ENCODE measurements at places on chromosomes 6 and 20.

- no peak for DNase-seq
Observed at GRCh38 chr6:51570168-51570921, 517.1 kb downstream of the PKHD1 start.

DNA sequence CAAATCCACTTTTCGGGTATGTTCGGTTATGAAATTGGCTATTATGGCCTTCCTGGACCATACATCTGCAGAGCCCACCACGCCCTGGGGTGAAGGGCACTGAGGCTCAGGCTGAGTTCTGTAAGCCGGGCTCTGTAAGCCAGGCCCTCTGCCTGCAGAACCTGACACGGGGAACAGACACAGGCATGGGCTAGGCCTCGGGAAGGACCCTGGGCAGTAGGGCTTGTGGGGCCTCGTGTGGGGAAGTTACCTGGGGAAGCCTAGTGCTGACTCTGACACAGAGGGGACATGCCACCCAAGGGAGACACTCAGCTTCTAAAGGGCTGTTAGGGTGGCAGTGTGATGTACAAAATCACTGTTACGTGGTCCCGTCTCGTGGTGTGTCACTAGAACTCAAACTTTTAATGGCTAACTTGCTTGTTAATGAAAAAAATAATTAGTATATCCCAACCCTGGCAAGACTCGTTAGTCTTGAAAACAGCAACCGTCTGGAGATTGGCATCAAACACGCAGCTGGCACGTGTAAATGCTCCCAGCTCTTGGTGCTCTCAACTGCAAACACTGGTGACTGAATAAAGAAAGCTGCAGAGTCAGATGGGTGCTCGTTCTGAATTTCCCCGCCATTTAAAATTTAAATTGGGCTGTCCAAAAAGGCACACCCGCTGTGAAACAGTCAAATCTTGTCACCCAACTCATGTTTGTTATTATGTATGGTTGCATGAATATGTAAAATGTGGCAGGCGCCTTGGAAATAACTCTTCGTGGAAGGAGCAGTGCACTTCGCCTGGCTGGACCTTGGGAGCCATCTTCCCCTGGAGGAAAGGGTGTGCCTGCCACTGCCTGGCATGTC is 23.6 kb upstream of the TCFL5 start:
- no peak for DNase-seq

- DNase-seq: no peak
Observed at GRCh38 chr20:1707588-1708449, 50.2 kb upstream of the SIRPG start.

GRCh38 chr6:44267252-44267651 is 1.9 kb upstream of the NFKBIE start:
- DNase-seq: no peak

GRCh38 chr6:156953479-156954146 is 176.4 kb downstream of the ARID1B start:
- DNase-seq: peak; percentile 82

DNA sequence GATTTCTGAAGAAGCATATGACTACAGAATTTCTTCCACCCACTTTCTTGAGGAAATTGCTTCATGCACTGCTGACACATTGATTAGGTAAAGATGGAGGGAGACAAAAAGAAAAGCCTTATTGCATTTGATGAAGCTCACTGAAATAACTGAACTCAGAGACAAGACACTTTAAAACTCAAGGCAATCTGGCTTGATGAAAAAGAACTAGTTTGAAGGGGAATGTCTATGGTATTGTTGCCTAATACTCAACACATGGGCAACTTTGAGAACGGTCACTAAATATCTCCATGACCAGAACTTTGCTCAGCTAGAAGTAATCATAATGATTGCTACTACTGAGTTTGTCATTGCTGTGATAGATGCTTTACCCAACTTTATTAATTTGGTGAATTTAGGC is 38.1 kb downstream of the HTR1B start:
- DNase-seq: no peak
